ENCODE measurements at places on chromosomes 3 and 15. TPM values are rescaled to one million over a fixed set of nuclear protein-coding genes. Genes with fewer than 3 reads are reported as not detected.

Gene ZDHHC23
- 15.0 TPM for total RNA-seq

Gene C3orf20
- 0.14 TPM for total RNA-seq

Gene NPAP1
- total RNA-seq = 0.17 TPM

Gene CCDC9B
- 72.5 TPM for total RNA-seq

Gene SLC9C1
- not detected for total RNA-seq

- peak overlapping the region; percentile 21 for H3K4me3 ChIP-seq
- H3K27me3 ChIP-seq = no peaks in the 10 kb centered on the region
- peaks cover 19% of the 10 kb centered on the region for H3K4me1 ChIP-seq
Measured at GRCh38 chr15:51982013-51982769, 10.6 kb upstream of the LEO1 start.

- no peak overlapping the region for H3K27ac ChIP-seq
- H3K4me1 ChIP-seq = no peaks in the 10 kb centered on the region
- H3K4me3 ChIP-seq = no peak overlapping the region
Measured at GRCh38 chr15:66228807-66229735, 24.5 kb downstream of the MEGF11 start.

DNA sequence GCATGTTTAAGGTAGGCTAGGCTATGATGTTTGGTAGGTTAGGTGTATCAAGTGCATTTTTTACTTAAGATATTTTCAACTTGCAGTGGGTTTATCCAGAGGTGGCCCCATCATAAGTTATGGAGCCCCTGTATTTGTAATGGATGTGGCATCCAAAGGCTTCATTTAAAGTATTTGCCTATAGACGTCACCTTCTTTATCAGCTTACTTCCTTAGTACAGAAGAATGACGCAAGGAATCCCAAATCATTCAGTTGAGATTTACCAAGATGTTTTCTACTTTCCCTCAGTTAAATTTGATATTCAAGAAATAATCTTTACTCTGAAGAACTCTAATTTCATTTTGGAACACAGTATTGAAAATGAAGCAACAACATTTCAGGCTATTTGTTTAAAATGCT lies 201.3 kb downstream of the TBL1XR1 start:
- H3K4me3 ChIP-seq = no peak overlapping the region
- no peak for DNase-seq
- H3K36me3 ChIP-seq = no peaks in the 10 kb centered on the region
- no peaks in the 10 kb centered on the region for H3K27me3 ChIP-seq
- H3K4me1 ChIP-seq = no peaks in the 10 kb centered on the region

DNA sequence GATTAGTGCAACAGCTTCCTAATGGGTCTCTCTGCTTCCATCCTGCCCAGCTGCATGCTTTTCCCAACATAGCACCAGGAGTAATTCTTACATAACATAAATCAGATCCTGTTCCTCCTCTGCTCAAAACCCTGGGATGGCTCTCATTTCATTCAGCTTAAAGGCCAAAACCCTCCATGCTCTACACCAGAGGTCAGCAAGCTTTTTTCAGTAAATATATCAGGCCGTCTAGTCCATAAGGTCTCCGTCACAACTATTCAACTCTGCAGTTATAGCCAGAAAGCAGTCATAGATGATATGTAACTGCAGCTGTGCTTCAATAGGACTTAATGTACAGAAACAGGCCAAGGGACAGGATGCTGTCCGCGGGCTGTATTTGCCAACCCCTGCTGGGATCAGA lies 202.8 kb upstream of the UBE2E2 start:
- DNase-seq = no peak
- H3K27ac ChIP-seq = no peak overlapping the region
- H3K4me3 ChIP-seq = no peak overlapping the region
- H3K4me1 ChIP-seq = peaks cover 2% of the 10 kb centered on the region

GRCh38 chr3:49813497-49814174 lies at the start of gene UBA7:
Gene UBA7, minus strand, starts transcription at chr3:49813953. Its CDS starts 166 bp downstream, at chr3:49813787.
- H3K36me3 ChIP-seq = peaks cover 31% of the 10 kb centered on the region
- H3K4me1 ChIP-seq = peaks cover 27% of the 10 kb centered on the region
- peak within 1 kb of the TSS; percentile 89 for H3K27ac ChIP-seq
- H3K4me3 ChIP-seq = peak within 1 kb of the TSS; percentile 66

DNA sequence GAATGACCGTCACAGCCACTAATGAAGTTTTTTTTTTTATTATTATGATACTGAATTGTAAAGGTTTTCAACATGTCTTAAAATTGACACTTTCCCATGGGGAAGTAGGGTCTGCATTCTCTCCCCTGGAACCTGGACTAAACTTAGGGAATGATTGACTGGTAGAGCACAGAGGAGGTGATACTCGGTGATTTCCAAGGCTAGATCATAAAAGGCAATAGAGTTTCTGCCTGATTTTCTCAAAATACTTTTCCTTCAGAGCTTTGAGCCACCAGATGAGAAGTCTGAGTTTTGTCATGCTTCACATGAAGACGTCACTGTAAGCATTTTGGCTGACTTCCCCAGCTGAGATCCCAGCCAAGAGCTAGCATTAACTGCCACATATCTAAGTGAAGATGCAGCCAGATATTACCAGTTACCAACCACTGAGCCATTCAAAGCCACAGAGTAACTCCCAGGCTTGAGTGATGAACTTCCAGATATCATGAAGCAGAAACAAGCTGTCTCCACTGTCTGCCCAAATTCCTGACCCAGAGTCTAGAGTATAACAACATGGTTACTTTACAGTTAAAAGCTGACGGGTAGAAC lies 105.8 kb downstream of the LSAMP start:
- no peak overlapping the region for H3K4me3 ChIP-seq
- no peaks in the 10 kb centered on the region for H3K4me1 ChIP-seq
- H3K27ac ChIP-seq = no peak overlapping the region
- H3K27me3 ChIP-seq = no peaks in the 10 kb centered on the region
- DNase-seq = no peak
- no peaks in the 10 kb centered on the region for H3K36me3 ChIP-seq

DNA sequence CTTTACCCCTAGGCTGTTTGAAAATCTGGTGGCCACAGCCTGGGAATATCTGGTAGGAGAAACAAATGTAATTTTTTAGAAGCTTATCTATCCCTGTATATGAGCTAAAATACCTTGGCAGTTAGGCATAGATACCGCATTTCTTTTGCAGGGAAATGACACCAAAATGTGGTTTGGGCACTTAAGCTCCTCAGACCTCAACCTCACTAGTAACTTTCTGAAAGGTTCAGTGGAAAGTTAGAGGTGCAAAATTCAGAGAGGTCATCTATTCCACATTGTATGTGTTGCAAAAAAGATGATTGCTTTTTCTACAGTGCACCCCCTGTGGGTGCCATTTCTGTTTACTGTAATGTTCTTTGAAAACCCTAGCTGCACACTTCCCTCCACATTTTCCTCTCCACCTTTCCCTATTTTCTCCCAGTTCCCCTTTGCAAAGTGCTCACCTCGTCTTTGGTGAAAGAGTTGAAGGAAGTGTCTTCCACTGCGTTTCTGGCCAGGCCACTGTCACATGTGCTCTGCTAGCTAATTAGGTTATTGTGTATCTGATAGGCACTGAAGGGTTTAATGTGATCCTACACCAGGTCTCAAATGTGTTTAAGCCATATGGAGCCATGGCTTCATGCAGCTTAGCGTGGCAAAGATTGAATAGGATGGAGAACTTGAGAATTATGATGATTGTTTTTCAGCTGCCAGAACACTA lies 1.3 kb downstream of the SACM1L start:
- peaks cover 4% of the 10 kb centered on the region for H3K36me3 ChIP-seq
- DNase-seq = no peak
- H3K4me3 ChIP-seq = peak overlapping the region; percentile 96
- no peaks in the 10 kb centered on the region for H3K27me3 ChIP-seq

GRCh38 chr3:189787632-189788031 lies 156.4 kb downstream of the TP63 start:
- DNase-seq = no peak
- no peak overlapping the region for H3K4me3 ChIP-seq
- H3K36me3 ChIP-seq = no peaks in the 10 kb centered on the region
- H3K27me3 ChIP-seq = no peaks in the 10 kb centered on the region
- no peaks in the 10 kb centered on the region for H3K4me1 ChIP-seq

- peaks cover 9% of the 10 kb centered on the region for H3K4me1 ChIP-seq
- no peak for DNase-seq
- no peak overlapping the region for H3K4me3 ChIP-seq
- H3K27ac ChIP-seq = no peak overlapping the region
- H3K36me3 ChIP-seq = no peaks in the 10 kb centered on the region
Measured at GRCh38 chr3:107970993-107971580, 119.7 kb downstream of the CD47 start.

- H3K4me1 ChIP-seq = no peaks in the 10 kb centered on the region
- no peak for DNase-seq
- H3K4me3 ChIP-seq = no peak overlapping the region
Measured at GRCh38 chr3:43965656-43966055, 274.9 kb downstream of the ABHD5 start.

DNA sequence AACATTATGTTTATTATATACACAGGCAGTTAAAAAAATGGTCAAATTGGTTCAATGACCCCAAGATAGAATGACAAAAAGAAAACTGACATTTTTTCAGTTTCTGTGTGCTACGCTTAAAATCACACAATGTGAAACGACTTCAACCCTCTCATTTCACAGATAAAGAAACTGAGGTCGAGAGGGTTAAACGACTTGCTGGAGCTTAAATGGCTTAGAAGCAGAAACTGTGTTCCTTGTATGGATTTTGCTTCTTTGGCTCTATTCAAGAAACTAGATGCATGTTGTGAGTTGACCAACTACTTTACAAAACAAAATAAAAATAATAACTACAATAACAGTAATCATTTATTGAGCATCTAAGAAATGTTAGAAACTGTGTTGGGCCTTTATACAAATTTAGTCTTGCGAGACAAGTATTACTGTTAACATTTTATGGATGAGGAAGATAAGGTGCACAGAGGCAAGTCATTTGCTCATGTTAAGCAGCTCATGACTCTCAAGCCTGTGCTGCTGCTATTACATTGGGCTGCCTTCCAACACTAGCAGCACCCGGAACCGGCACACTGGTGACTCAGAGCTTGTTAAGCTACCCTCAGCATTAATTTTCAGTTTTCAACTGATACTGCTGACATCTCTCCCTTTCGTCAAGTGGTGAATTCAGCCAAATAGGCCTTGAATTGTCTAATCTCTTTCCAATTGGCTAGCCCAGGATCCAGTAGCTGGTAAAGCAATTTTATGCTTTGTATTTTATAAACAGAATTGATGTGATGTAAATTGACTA lies 487.6 kb downstream of the NAALADL2 start:
- no peaks in the 10 kb centered on the region for H3K4me1 ChIP-seq
- no peaks in the 10 kb centered on the region for H3K36me3 ChIP-seq
- no peaks in the 10 kb centered on the region for H3K27me3 ChIP-seq
- no peak overlapping the region for H3K27ac ChIP-seq
- peak; percentile 66 for DNase-seq

DNA sequence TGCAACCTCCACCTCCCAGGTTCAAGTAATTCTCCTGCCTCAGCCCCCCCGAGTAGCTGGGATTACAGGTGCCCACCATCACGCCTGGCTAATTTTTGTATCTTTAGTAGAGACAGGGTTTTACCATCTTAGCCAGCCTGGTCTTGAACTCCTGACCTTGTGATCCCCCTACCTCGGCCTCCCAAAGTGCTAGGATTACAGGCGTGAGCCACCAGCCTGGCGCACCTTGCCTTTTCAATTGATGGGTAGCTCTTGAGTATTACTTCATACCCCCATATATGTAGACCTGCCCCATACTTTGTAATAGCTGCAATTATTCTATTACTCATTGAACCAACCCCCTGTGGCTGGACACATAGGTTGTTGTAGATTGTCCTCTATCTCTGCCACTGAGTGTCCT lies 101.3 kb downstream of the LRRK1 start:
- H3K36me3 ChIP-seq = peaks cover 19% of the 10 kb centered on the region
- no peaks in the 10 kb centered on the region for H3K27me3 ChIP-seq
- no peak overlapping the region for H3K27ac ChIP-seq
- peaks cover 37% of the 10 kb centered on the region for H3K4me1 ChIP-seq
- no peak overlapping the region for H3K4me3 ChIP-seq

GRCh38 chr15:37574985-37575384 lies 359.5 kb upstream of the TMCO5A start:
- H3K4me3 ChIP-seq = no peak overlapping the region
- DNase-seq = no peak
- no peak overlapping the region for H3K27ac ChIP-seq
- H3K36me3 ChIP-seq = no peaks in the 10 kb centered on the region
- H3K4me1 ChIP-seq = no peaks in the 10 kb centered on the region
- no peaks in the 10 kb centered on the region for H3K27me3 ChIP-seq

DNA sequence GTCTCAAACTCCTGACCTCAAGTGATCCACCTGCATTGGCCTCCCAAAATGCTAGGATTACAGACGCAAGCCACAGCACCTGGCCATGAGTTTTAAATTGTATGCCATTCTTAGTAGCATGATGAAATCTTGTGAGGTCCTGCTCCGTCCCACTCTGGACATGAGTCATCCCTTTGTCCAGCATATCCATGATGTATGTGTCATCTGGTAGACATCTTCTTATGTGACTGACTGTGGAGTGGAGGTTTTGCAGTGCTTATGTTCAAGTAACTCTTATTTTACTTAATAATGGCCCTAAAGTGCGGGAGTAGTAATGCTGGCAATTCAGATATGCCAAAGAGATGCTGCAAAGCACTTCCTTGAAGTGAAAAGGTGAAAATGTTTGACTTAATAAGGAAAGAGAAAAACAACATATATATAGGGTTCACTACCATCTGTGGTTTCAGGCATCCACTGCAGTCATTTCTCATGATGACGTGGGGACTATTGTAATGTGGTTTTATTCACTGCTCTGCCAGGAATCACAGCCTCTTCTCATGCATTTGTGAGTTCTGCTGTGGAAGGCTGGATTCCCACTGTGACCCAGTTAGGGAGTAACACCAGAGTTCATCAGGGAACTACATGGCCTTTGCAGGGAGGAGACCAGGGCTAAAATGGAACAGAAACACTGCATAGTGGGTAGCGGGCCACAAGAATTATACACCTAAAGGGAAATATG lies 204.6 kb upstream of the STRIT1 start:
- no peaks in the 10 kb centered on the region for H3K27me3 ChIP-seq
- H3K27ac ChIP-seq = no peak overlapping the region
- H3K4me3 ChIP-seq = no peak overlapping the region
- no peak for DNase-seq
- H3K4me1 ChIP-seq = no peaks in the 10 kb centered on the region

GRCh38 chr3:102205647-102206046 lies 229.2 kb upstream of the ZPLD1 start:
- H3K36me3 ChIP-seq = no peaks in the 10 kb centered on the region
- peak; percentile 61 for DNase-seq
- H3K4me1 ChIP-seq = peaks cover 5% of the 10 kb centered on the region
- H3K27ac ChIP-seq = no peak overlapping the region
- no peaks in the 10 kb centered on the region for H3K27me3 ChIP-seq

- DNase-seq = no peak
- peaks cover 13% of the 10 kb centered on the region for H3K4me1 ChIP-seq
- no peak overlapping the region for H3K4me3 ChIP-seq
- no peak overlapping the region for H3K27ac ChIP-seq
- peaks cover 32% of the 10 kb centered on the region for H3K27me3 ChIP-seq
Measured at GRCh38 chr3:8768364-8769087, 887 bp downstream of the OXTR start.

GRCh38 chr3:30688776-30689641 lies 82.6 kb downstream of the TGFBR2 start:
- peaks cover 85% of the 10 kb centered on the region for H3K4me1 ChIP-seq
- peaks cover 80% of the 10 kb centered on the region for H3K36me3 ChIP-seq
- no peaks in the 10 kb centered on the region for H3K27me3 ChIP-seq
- no peak for DNase-seq
- no peak overlapping the region for H3K4me3 ChIP-seq

GRCh38 chr15:29569533-29570092 lies 252.7 kb downstream of the TJP1 start:
- peak overlapping the region; percentile 50 for H3K4me3 ChIP-seq
- peaks cover 53% of the 10 kb centered on the region for H3K27me3 ChIP-seq
- H3K4me1 ChIP-seq = peaks cover 6% of the 10 kb centered on the region

- H3K4me1 ChIP-seq = peaks cover 10% of the 10 kb centered on the region
- H3K27ac ChIP-seq = no peak overlapping the region
- H3K36me3 ChIP-seq = peaks cover 3% of the 10 kb centered on the region
- H3K4me3 ChIP-seq = no peak overlapping the region
Measured at GRCh38 chr3:177135841-177136492, 61.3 kb downstream of the TBL1XR1 start.

Measured in upper lobe of right lung (tissue), 1 donor.